ENCODE measurements at places on chromosomes 5 and 9.

- DNase-seq: no peak
Observed at GRCh38 chr9:105330201-105330600, 85.8 kb downstream of the SLC44A1 start.

GRCh38 chr9:242461-243080, 27.9 kb downstream of the DOCK8 start:
- DNase-seq: no peak

GRCh38 chr9:81225596-81225995, 463.8 kb downstream of the TLE1 start:
- no peak for DNase-seq

- no peak for DNase-seq
Observed at GRCh38 chr5:175738126-175738525, 80.3 kb downstream of the HRH2 start.

GRCh38 chr5:14174230-14174636, 31.1 kb downstream of the TRIO start:
- DNase-seq: peak; percentile 85

DNA sequence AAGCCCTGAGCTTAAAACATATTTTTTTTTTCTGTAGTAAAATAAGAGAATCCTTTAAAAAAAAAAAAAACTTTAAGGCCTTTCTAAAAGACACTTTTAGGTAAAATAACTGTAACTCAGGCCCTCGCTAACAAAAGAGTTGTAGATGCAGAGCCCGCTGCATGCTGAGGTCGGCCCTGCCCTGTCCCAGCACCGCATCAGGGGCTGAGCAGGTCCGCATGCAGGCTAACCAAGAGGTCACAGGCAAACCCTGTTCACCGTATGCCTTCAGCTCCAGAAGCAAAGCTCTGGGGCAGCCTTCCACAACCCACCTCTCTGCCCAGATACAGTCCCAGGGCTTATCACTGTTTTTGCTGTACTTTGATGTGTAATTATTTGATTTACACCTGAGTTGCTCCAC, 216.1 kb downstream of the GNA14 start:
- no peak for DNase-seq
